Mesothelial cell of epicardium (in vitro differentiated cells): ENCODE measurements at places on chromosomes 6 and 20.

GRCh38 chr6:88708197-88708744 is 255.1 kb downstream of the RNGTT start:
- DNase-seq: no peak

- no peak for DNase-seq
Observed at GRCh38 chr6:55826941-55827340, 48.4 kb downstream of the BMP5 start.

DNA sequence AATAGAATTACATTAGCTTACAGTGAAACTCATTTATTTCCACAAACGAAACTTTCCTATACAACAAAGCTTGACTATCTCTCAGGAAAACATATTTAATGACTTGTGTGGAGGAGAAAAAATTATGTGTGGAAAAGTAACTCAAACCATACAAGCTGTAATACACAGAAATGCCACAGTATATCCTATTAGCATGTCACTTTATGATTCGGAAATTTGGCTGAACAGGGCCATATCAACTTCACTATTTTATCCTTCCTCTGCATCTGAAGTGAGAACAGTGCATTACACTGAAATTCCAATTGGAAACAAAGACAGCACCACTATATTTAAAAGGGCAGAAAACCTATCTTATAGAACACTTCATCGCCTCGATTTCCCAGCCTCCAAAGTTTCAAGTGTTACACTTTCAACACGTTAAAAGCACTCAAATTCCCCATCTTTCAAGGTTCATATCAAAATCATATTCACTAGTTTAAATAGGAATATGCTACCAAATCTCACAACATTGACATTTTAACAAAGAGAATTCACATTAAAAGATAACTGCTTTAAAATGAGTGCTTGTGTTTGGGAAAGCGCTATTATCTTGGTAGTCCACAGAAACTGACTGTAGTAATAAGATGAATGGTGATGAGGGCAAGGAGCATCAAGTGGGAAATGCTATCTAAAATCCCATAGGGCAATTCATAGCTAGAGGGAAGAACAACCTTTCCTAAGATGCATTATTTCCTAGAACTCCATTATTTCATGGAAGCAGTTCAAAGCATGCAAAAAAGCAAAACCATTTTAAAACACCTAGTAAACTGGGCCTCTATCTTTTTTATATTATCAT is 1.8 kb downstream of the REV3L start:
- DNase-seq: no peak

DNA sequence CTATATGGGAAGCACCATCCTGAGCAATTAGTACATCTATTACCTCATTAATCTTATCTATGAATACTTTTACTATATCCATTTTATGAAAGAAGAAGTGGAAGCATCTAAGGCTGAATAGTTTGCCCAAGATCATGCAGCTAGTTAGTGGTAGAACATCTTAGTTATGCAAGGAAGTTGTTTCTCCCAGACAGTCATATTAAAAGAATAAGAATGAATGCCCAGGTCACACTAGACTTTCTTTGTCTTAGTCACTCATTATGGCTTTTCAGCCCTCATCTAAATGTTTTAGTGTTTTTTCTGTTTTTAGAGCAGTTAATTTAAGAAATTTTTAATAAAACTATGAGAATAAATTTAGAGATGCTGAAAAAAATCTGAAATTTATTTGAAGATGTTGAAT is 517.5 kb downstream of the CDKAL1 start:
- DNase-seq: no peak

GRCh38 chr6:154537511-154538325 is 27.2 kb upstream of the CNKSR3 start:
- DNase-seq: no peak

GRCh38 chr20:33668466-33669155 is 1.9 kb downstream of the ACTL10 start:
- no peak for DNase-seq

DNA sequence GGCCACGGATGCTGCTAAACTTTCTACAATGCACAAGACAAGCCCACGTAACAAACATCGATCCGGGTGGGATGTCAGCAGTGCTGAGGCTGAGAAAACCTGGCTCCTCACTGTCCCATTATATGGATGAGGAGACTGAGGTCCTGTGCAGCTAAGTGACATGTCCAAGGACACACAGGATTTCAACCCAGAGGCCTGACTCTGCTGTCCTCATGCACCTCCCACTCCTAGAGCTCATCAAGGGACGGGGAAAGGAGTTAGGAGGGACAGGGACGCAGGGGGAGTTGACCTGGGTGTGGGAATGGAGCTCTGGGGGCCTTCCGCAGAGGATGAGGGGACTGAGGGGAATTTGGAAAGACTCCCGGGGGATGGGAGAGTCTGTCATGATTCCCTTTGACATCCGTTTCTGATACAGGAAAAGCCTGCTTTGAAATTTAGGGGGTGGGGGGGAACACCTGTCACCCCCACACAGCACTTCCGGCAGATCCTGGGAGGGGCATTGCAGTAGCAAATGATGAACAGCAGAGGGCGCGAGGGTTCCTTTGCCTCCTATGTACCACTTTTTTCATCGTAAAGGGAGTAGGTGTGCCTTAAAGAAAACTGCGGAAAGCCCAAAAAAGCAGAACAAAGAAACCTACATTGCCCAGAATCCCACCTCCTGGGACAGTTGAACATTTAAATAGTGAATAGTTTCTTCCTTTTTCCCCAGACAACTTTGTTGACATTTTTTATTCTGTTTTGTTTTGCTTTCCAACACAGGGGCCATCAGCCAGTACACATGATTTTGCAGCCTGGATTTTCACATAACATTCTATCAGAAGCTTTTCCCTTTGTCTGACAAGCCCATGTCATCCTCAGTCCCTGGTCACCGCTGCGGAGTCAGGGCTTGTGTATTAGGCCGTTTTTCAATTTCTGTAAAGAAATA is 48.6 kb downstream of the SLC2A10 start:
- DNase-seq: no peak

DNA sequence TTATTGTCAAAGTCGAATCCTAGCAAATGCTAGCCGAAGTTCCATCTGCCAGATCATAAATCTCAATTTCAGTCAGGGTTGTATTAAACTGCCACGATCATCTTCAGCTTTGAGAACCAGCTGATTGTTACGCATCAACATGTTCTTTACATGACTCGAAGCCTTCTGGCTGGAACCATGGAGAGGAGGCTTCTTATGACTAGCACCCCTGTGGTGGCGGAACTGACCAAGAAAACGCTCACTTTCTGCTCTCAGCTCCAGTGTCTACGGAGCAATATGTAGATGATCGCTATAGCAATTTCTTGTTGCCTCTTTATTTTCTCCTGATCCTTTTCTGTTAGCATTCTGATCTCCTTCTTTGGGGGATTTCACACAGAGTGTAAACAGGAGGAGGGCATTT is 479.4 kb upstream of the SLC35B3 start:
- no peak for DNase-seq

DNA sequence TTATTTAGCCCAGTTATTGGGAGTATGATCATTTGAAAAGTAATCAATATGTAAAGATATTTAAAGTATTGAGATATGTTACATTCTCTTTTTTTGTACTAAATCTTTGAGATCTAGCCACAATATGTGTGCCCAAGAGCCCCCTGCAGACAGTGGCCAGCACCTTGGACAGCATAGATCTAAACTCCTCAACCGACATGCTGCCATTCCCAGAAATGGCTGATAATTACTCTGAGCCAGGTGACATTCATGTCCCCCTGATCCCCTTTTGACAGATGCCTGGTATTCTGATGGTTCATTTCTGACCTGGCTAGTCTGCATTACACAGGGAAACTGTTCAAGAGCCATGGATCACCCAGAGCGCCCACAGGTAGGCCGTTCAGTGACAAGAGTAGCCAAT is 177.1 kb downstream of the ZDHHC14 start:
- DNase-seq: no peak

DNA sequence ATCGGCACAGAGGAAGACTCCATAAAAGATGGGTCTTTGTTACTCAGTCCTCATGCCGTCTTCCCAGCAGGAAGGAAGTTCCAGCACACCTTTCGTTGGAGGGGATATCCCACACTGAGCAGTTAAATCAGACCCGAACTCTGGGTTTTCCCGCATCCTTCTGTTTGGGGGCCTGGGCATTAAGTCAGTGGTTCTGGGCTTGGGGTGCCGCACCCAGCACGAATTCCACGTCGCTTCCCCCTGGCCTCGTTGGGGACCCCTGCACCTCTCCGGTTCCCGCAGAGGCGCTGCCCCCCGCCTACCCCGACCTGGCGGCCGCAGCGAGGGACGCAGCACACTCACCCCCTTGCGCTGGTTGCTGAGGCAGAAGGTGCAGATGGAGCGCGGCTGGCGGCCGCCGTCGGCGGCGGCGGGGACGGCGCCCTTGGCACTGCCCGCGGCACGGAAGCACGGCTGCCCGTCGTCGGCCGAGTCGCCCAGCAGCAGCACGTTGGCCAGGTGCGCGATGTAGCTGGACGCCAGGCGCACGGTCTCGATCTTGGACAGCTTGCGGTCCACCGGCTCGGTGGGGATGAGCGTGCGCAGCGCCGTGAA is 641 bp downstream of the TCF15 start:
- no peak for DNase-seq

DNA sequence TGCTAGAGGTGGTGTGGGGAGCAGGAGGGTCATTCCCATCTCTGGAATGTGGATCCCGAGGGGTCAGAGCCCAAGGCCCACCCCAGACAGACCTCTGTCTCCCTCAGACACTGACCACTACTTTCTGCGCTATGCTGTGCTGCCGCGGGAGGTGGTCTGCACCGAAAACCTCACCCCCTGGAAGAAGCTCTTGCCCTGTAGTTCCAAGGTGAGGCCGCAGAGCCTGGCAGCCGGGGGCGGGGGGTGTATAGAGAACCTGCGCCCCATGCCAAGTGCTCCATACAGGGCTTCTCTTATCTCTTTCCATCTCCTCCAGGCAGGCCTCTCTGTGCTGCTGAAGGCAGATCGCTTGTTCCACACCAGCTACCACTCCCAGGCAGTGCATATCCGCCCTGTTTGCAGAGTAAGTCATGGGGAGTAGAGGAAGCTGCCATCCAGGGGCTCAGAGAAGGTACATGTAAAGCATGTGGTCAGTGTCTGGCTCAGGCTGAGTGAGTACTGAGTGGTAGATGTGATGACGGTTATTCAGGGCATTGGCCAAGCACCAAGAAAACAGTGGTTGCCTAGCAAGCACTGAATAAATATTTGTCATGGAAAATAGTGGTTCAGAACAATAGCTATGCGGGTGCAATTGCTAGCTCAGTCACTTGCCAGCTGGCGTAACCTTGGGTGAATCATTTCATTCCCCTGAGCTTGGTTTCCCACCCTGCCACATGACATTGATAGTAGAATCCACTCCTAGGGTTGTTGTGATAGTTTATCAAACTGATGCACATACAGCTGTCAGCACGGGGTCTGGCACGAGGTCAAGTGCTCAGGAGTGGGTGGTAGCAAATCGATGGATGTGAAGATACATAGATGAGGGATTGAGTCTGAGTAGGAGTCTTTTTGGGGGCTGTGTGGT is 3.5 kb downstream of the PIGT start:
- DNase-seq: no peak

GRCh38 chr6:98203170-98203806 is 631.1 kb upstream of the POU3F2 start:
- DNase-seq: no peak

DNA sequence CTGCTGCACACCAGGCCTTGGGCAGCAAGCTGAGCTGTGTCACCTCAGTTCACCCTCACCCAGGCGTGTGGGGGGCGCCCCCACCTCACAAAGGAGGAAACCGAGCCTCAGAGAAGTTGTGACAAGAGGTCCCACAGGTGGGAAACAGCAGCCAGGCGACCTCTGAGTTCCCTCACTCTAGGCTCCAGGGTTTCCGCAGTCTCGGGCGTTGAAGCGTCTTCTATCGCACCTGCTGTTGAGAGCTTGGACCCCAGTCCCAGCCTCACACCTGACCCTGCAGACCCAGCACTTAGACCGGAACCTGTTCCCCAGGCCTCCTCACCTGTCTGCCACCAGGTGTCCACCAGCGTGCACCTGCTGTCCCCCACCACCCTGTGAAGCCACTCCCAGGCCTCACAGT is 22.3 kb upstream of the APMAP start:
- no peak for DNase-seq

- DNase-seq: no peak
Observed at GRCh38 chr6:26243752-26244151, 121.2 kb upstream of the BTN3A2 start.
